ENCODE measurements at places on chromosomes 2 and 18.

GRCh38 chr18:77065221-77065981, 67.2 kb downstream of the MBP start:
- no peak for DNase-seq

- no peak for DNase-seq
Observed at GRCh38 chr2:61367177-61367576, 103.7 kb downstream of the USP34 start.

DNA sequence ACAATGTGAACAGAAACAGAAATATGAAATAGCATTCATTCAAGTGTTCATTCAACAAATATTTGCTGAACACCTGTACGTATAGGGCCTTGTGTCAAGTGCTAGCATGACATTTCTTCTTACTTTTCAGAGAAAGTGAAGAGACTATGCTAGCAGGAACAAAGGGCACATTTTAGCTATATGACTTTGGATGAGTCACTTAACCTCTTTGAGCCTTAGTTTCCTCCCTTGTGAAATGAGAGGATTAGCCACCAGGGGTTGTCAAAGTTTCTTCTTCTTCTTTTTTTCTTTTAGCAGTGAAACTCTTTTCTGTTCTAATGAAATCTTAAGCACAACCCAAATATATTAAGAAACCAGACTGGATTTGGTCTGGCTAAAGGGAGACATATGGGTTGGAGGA, 53.1 kb downstream of the FIGN start:
- DNase-seq, result no peak

GRCh38 chr2:229141424-229142025, 129.6 kb downstream of the PID1 start:
- DNase-seq, result no peak

GRCh38 chr2:83015035-83015715, 1443.9 kb downstream of the SUCLG1 start:
- no peak for DNase-seq

- no peak for DNase-seq
Observed at GRCh38 chr18:75250471-75250821, 39.8 kb downstream of the TSHZ1 start.

- DNase-seq, result no peak
Observed at GRCh38 chr2:66164470-66164869, 270.5 kb upstream of the MEIS1 start.

DNA sequence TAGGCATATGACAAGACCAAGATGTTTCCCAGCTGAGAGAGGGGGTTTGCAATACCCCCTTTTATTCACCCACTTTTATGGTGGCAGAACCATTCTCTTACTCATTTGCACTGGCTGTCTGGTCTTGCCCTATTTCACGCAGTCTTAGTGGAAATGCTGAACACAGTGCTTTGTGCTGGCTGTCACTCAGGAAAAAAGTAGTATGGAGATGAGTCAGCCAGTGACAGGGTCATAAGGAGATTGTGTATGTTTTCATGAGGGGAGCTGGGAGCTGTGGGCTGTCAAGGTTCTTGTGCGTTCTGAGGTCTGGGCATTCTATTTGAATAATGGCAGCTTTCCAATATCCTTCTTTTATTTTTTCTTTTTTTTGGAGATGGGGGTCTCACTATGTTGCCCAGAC, 10.9 kb upstream of the CNRIP1 start:
- DNase-seq, result no peak

DNA sequence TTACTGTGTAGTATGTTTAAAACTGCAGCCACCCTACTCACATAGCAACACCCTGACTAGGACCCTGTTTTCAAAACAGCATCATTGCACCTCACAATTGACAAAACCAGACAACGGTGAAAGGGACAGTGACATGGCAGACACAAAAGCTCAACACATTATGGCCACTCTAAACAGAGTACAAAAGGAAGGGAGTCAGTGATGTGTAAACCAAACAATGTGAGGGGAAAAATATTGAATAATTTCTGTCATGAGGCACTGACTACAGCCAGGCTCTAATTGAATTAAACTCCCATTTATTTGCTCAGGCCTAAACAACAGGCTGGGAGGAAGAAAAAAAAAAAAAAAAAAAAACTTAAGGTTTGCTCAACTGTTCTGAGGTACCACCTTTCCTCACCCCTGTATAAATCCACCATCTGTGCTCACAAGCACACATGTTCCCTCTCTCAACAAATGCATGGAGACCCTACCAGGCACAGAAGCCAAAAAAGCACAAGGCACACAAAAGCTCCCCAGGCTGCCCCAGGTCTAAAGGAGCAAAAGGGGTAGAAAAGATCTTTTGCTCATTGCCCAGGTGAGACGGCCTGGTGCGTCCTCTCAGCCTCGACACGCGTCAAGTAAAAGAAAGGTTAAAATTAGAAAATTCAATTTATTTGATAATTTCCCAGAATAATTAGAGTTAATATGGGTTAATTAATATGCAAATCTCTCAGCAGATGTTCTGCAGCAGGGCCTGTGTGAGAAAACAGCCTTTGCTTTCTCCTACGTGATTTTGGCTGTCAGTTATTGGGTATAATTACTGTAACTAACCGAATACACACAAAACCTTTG, 80.9 kb downstream of the ZEB2 start:
- DNase-seq, result no peak

DNA sequence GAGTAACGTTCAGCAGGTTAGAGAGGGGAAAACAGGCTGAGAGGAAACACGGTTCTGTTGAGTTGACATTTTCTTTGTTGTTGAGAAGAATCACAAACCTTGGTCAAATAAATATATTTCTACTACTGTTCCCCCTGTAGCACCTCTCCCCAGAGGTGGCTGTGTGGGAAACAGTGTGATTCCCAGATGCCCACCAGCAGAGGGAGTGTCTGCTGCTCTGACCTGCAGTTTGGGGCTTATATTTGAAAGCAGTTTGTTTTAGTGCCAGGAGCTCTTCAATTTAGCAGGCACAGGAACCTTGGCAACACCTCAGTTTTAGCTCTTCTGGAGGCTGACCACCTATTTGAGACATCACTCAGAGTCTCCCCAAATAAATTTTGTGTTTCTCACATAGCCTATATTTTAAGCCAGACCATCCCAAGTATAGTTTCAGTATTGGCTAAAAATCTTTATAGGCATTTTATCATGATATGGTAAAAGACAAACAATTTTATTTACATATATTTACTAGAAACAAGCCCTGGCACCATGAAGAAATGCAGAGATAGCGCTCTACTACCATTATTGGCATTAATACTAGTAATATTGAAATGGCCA, 75.7 kb downstream of the PIK3C3 start:
- no peak for DNase-seq

- DNase-seq, result no peak
Observed at GRCh38 chr2:6845903-6846302, 19.8 kb downstream of the CMPK2 start.

DNA sequence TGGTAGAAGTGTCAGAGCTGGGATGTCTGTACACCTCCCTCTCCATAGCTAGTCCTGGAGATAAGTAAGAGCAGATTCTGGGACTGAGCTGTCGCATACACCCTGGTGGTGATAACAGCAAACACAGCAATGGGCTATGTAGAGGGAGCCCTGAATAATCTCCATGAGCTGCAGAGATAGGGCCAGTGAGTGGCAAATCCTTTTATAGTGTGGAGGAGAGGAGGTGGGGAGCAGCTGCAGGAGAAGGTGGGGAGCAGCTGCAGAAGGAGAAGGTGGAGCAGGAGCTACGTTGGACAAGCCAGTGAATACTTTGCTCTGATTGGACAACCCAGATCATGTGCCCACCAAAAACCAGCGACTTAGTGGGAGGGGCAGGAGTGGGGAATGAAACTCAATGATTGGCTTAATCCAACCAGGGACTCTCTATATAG, 85.5 kb downstream of the TMEM247 start:
- no peak for DNase-seq

DNA sequence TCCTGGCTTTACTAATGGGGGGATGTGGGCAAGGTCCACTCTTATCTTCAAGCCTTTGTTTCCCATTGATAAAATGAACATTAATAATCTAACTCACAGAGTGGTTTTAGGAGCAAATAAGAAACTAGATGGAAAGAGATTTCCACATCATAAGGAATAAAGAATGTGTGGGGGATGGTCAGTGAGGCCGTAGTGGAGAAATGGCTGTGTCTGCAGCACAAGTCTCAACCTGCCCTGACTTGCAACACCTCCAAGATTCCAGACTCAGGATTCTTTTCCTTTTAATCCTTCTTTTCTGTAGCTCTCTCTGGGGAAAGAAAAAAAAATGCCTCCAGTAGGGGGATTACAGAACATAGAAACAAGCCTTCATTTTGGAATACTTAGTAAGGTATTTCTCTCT, 124.2 kb upstream of the MEX3C start:
- DNase-seq, result no peak

DNA sequence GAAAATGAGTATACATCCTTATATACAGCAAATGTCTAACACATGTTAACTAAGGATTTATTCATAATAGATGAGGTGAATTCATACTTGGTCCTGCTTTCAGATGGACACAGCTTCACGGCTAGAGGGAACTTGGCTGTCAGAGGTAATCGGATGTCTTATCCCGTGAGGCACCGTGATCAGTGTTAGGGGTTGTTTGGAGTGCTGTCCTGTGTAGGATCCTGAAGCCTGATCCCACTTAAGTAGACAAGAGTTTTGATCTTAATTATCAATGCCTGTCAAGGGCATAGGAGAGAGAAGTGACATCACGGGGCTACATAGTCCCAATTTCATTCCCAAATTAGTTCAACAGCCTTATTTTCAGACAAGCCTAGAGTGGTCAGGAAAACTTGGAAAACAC, 204.6 kb downstream of the RNF144A start:
- no peak for DNase-seq

DNA sequence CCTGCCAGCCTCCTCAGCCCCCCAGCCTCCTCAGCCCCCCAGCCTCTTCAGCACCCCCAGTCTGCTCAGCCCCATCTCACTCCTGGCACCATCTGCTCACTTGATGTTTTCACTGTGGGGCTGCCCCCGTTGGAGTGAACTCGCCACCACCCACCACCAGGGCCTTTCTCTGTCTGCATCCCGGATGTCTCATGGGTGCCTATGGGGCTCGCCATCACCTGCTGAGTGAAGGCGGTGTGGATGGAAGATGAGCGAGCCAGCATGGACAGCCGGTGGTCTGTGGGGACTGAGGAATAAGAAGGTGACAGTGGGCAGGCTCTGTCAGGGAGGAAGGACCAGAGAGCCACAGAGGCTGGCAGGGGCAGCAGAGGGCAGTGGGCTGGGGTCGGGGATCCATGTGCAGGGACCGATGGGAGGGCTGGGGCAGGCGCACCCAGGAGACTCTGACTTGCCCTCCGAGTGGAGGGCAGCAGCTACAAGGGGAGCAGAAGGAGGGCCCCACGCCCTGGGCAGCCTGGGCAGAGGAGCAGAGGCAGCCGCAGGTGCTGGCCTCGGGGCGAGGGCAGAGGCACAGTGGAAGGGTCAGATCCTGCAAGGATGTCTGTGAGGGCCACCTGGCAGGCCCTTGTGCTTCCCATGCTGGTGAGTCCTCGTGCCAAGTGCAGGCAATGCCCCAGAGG, 74.7 kb upstream of the ODC1 start:
- DNase-seq, result no peak

DNA sequence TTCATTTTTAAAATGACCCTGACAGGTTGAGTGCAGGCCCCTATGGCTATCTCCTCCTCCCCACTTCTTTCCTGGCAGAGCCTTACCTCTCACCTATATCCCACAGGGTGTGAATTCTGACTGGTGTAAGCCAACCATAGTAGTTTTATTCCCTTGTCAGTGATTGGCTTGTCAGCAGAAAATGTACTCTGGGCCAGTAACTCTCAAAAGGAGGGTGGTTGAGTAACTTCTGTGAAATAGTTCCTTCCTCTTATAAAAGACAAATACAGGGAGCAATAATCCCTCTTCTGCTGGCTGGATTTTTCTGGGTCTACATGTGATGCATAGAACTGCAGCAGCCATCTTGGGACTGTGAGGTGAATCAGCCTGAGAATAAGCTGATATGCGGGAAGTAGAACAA, 83.4 kb downstream of the RAPH1 start:
- DNase-seq, result no peak

DNA sequence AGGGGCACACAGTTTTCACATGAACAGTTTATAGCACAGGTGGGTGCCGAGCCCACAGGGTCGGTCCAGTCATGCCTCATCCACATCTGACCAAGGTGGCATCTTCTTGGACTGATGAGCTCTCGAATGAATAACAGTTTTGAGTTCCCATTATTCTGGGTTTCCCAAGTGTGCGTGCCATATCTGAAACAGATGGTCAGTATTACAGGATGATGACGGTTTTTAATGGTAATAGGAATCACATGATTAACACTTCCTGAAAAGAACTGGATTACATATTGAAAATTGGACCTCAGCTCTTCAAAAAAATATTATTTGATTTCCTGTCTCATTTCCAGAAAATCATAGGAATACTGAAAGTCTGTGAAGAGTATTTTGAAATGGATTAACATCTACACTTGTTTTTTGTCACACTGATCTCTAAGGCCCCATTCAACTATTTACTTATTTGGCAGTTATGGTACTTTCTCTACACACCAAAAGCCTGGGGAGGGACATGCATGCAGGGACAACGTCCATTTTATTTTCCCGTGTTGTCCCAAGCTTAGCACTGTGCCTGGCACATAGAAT, 22.2 kb upstream of the NAB1 start:
- no peak for DNase-seq

- DNase-seq, result no peak
Observed at GRCh38 chr2:149188291-149188690, 142.1 kb upstream of the LYPD6 start.

- DNase-seq, result no peak
Observed at GRCh38 chr18:48215876-48216638, 193.1 kb downstream of the ZBTB7C start.

DNA sequence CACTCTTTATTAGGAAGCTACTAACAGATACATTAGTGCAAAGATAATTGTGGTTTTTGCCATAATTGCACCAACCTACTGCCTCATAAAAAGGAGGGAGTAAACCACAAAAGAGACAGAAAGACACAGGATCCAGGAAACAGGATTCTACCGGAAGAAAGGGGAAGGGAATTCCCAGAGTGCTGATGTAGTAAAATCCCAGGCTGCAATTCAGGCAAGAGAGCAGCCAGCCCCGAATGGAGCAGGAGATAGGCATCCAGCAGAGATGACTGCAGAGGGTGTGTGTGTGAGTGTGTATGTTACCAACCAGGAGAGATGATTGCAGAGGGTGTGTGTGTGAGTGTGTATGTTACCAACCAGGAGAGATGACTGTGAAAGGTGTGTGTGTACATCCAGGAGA, 84.4 kb downstream of the KCNS3 start:
- no peak for DNase-seq

GRCh38 chr2:200479692-200480265, 30.1 kb downstream of the KCTD18 start:
- no peak for DNase-seq

DNA sequence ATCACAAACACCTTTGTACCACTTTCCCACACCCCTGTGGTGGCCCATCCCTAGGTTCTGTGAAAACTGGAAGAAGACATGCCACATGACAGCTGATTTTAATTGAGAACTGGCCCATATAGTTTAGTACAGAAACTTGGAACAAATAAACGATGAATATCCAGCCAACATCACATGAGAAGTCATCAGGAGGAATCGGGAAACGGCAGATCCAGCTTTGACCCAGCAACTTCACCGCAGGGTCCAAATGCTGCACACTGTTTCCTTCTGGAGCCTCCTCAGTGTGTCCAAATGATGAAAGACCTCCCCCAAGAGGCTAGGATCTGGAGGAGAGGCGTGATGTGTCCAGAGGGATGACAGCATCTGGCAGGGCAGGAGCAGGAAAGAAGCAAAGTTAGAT, 75.5 kb downstream of the COPS8 start:
- DNase-seq, result no peak
